ENCODE measurements at places on chromosomes 12 and 14.

DNA sequence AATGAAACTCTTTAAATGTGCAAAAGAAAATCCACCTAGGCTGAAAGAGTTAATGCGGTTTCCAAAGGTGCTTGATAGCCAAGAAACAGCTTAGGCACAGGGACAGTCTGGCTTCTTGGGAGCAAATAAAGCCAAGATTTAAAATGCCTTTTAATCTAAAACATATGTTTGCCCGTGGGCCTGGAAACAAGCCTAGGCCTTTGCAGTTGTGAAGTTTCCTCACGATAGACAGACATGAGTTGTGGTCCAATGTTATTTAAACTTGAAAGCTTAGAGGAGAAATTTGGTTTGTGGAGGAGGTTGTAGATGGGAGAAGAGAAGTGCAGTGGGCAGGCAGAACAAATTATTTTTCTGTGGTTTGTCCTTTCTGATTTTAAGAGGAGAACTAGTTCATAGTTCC, 29.8 kb downstream of the PROX2 start:
- DNase-seq = no peak

DNA sequence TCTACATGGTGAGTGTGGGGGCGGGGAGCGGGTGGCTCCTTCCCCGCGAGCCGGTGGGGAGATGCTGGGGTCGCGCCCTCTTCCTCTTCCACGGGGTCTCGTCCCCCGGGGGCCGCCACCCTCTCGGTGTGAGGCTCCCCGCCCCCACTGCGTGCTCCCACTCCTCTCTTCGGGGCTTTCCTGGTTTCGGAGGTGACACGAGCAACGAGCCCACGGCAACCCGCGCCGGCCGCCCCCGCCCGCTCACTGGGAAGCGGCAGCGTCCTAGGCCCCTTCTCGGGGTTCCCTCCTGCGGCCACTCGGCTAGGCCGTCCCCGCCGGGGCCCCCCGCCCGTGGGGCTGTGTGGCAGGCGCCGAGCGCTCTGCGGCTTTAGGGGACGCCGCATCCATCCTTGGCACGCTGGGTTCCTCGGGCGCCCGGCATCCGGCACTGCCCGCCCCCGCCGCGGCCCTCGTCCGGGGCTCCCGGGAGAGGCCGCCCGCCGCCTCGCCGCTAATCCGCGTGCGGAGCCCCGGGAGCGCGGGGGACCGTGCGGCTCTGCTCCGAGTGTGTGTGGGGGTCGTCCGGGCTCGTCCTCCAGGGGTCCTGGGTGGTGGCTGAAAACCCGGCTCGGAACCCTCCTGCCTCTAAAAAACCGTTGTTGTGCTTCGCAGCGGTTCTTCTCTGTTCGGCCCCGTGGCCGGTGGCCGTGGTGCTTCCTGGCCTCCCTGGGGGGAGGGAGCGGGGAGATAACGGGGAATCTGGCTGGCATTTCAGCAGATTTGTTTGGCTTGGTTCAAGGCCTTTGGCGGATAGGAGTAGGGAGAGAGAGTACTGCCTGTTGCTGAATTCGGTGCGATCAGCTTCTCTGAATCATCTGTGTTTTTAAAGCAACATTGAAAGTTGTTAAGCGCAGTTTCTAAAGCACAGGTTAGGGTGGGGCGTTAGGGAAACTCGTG, 1.0 kb downstream of the PCNX1 start:
- no peak for DNase-seq

GRCh38 chr14:69079188-69079742, 73.7 kb downstream of the DCAF5 start:
- DNase-seq = peak; percentile 86

DNA sequence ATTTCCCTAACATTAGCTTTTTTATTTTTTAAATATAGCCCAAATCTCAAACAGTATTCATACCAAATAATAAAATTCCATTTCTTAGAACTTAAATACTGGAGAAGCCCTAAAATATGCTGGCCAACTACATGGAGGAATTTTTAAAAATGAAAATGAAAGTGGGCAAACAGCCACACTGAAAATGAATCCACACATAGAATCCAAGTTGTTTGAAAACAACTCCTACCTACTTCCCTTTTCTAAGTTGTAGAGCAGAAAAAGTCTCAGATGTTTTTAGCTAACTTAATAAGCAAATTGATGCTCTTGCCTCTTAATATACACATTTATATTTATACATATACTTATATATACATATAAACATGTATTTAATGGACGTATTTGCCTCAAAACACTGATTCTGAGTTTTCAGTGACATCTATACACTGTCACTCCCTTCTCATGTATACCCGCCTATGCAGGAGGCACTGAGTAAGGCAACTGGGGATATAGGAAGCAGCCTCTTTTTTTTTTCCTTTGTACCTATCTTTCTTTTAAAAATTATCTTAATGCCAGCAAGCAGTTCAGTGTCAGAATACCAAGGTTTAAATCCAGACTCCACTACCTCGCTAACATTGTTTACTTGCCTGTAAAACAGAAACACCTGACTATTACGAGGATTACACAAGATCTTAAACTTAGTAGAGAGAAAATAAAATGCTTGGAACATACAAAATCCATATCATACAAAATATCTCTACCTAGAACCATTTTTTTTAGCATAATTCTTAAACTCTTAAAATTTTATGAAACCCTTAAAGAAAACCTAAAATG, 13.3 kb downstream of the DICER1 start:
- DNase-seq = no peak

DNA sequence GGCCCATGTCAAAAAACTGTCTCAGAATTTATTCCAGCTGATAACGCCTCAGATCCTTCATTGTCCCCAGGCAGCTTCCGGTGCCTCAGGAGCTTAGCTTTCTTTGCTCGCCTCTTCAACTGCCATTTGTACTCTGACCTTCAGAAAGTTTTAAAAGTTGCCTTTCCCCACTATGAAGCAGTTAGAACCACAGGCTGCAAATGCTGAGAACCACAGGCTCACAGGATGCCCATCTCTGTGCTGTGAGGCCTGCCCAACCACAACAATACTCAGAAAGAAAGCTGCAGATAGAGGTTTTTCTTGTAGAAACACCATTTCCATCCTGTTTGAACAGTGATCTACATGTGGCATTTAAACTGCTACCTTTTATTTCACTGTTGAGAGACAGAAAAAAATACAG, 131.1 kb downstream of the PRKCH start:
- DNase-seq = no peak

- DNase-seq = no peak
Measured at GRCh38 chr12:6852651-6853354, 853 bp downstream of the USP5 start.

GRCh38 chr12:54016478-54016964, 7.7 kb downstream of the HOXC8 start:
- no peak for DNase-seq

DNA sequence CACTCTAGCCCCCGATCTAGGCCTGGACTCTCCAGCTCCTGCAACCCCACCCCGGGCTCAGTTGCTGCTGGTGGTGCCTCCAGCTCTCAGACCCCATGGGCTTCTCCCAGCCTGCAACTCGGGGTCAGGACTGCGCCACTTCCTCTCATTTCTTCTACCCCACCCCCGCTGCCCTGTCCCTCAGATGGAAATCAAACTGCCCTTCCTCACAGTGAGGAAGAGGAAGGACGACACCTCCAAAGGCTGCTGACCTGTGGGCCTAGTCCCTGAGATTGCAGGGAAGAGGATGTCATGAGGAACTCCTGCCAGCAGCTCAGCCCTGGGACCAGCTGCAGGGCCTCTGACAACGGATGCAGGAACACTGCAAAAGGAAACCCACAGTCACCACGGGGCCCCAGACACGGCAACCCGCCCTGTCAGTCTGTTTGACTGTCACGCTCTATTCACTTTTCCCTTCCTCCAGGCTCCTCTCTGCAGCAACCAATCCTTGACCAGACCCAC, 29.3 kb upstream of the PNMA1 start:
- no peak for DNase-seq

DNA sequence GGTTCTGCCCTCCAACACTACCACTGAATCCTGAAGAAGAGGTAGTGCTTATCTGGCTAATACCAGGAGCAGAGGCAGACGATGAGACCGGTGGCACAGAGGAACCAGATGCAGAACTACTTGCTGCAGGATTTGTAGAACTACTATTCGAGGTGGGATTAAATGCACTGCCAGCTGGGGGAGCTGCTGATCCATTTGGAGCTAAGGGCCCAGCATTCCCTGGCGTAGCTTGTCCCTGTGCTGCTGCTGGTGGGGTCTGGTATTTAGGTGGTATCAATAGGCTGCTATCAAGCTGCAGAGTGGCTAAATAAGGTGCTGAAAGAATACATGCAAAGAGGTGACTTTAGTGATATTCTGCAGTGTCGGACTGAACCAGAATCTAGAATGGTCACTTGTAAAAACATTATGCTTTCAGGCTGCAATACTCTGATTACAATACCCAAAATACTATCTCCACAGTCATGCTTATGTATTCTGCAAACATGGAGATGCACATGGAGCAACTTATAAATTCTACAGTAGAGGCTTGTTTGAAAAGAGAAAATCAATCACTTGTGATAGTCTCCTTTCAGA, 294.2 kb downstream of the MED13L start:
- peak; percentile 26 for DNase-seq

DNA sequence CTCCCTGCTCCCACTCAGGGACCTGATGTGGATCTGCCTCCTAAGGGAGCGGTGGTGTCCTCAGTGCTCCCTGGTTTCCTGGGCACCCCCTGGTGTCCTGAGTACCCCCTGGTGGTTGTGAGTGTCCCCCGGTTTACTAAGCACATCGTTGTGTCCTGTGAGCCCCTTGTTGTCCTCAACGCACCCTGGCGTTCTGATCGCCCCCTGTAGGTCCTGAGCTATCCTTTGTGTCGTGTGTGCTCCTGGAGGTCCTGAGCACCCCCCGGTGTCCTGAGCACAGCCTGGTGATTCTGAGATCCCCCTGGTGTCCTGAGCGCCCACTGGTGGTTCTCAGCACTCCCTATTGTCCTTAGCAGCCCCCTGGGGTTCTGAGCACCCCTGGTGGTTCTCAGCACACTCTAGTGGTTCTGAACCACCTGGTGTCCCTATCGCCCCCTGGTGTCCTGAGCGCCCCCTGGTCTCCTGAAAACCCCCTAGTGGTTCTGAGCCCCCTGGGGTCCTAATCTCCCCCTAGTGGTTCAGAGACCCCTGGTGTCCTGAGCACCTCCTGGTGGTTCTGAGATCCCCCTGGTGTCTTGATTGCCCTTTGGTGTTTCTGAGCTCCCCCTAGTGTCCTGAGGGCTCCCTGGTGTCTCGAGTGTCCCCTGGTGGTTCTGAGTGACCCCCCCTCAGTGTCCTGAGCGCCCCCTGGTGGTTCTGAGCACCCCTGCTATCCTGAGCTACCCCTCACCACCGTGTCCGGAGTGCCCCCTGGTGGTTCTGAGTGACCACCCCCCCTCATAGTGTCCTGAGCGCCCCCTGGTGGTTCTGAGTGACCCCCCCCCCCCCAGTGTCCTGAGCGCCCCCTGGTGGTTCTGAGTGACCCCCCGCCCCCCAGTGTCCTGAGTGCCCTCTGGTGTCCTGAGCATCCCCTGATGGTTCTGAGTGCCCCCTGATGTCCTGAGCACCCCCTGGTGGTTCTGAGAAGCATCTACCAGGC, 615.1 kb downstream of the TMEM121 start:
- DNase-seq = no peak

DNA sequence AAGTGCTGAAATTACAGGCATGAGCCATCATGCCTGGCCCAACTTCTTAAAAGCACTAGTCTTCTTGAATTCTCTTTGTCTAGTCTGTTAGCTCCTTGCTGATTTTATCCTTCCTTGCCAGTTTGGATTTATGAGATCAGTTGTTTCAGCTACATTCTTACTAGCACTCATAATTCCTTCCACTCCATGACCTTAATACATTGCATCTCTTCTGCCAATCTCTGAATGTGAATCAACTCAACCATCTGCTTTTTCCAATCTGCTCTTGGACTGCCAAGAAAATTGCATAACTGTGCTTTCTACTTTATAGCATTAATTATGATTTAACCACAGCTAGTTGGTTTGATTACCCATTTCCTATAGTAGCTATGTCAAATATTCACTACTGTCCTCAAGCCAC, 14.9 kb upstream of the HEATR5A start:
- DNase-seq = no peak

- DNase-seq = peak; percentile 14
Measured at GRCh38 chr12:125137766-125138344, 72.6 kb downstream of the AACS start.

DNA sequence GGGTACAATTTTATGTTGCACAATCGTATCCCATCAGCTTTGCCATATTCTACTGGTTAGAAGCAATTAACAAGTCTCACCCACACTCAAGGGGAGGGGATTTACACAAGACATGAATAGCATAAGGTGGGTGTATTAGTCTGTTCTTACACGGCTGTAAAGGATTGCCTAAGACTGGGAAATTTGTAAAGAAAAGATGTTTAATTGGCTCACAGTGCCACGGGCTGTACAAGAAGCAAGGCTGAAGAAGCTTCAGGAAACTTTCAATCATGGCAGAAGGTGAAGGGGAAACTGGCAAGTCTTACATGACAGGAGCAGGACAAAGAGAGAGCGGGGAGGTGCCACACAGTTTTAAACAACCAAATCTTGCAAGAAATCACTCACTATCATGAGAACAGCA, 231.8 kb upstream of the AMIGO2 start:
- DNase-seq = no peak

DNA sequence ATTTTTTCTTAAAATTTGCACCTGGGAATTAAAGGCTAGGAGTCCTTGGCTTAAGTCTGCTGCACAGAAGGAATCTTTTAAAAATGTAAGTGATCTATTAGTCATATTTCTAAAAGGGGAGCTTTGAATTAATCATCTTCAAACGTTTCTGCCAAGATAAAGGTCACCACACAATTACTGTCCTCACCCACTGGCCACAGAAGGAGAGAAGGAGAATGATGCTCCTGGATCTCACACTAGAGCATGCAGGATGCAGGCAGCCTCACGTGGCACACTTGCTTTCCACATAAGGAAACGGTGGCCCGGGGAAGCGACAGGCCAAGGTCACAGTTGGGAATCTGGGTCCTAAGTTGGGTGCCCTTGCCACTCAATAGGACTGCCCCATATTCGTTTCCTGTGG, 16.9 kb downstream of the PLEKHG7 start:
- DNase-seq = no peak

GRCh38 chr14:99395909-99396530, 84.6 kb downstream of the SETD3 start:
- DNase-seq = no peak

DNA sequence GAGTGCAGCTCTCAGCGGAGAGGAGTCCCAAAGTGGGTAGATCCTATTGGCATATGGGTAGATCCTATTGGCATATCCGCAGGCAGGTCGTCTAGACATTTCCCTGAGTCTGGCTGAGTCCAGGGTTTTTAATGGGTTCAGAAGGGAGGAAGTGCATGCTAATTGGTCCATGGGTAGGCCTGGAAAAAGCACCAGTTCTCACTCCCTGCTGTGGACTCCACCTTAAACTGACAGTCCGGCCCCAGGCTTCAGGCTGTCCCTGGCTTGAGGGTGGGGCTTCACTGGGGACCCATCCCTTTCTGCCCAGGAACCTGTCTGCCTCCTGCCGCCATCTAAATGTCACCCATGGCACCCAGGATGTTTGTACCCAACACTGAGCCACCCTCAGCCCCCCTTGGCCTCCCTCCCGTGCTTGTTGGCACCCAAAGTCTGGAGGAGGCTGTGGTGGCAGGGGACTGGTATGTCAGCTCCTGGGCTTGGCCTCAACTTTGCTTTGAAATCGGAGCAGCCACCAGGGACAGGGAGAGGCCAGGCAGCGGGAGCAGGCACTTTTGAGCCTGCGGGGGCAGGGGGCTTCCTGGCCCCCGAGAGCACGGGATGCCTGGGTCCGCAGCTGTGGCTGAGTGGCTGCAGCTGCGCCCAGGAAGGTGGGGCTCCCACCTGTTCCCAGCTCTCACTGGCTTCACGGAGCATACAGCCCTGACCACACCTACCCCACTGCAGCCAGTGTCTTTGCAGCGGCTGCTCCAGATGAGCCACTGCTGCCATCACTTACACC, 29.6 kb upstream of the YAF2 start:
- no peak for DNase-seq

- no peak for DNase-seq
Measured at GRCh38 chr14:49975799-49976198, 82.9 kb downstream of the ARF6 start.
